ENCODE measurements at places on chromosomes 2 and 18. TPM values are rescaled to one million over a fixed set of nuclear protein-coding genes. Genes with fewer than 3 reads are reported as not detected.

DNA sequence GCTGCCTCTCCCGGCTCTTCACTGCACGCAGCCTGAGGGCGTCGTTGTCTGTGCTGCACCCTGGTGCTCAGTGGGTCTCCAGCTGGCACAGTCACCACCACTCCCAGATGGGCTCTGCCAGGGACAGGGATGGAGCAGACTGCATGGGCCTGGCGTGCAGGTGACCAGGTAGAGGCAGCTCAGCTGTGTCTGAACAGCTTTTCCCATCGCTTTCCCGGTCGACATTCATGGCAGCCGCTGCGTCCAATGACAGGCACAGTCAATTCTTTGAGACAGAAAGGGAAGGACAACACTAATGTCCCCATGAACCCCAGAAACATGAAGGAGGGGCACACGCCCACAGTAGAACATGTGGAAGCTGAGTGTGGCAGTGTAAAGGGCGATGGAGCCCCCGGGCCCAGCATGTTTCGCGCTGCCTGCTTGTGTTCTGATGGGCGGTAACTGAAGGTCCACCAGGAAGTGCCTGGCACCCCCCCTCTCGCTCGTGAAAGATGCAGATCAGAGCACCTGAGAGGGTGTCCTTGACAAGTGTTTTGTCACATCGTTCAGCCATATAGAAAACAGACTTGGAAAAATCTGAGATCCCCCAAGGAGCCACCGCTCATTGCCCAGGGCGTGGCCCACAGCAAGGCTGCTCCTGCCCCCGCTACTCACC, 122.4 kb downstream of the NFATC1 start:
- no peak for DNase-seq

DNA sequence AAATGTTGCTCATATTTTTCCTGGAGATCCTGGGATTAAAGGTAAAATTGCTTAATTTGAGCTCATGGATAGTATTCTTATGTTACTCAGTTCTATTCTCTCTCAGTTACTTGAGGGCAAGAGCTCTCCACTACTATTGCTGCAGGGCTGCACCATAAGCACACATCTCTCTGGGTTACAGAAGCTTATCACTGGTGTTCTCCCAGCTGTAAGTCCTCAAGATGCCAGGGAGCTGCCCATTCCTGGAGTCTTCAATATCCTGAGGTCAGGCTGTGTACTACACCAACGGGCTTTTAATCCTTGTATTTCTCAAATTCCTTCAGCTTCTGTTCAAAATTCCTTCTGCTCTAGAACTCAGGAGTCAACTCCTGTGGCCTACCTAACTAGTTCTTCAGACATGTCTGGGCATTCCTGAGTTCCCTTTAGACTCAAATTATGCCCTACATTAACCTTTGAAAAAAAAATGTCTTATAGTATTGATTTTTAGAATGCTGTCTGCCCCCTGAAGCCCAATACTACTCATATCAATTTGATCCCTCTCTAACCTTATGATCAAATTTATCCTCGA, 17.7 kb upstream of the COBLL1 start:
- no peak for DNase-seq

DNA sequence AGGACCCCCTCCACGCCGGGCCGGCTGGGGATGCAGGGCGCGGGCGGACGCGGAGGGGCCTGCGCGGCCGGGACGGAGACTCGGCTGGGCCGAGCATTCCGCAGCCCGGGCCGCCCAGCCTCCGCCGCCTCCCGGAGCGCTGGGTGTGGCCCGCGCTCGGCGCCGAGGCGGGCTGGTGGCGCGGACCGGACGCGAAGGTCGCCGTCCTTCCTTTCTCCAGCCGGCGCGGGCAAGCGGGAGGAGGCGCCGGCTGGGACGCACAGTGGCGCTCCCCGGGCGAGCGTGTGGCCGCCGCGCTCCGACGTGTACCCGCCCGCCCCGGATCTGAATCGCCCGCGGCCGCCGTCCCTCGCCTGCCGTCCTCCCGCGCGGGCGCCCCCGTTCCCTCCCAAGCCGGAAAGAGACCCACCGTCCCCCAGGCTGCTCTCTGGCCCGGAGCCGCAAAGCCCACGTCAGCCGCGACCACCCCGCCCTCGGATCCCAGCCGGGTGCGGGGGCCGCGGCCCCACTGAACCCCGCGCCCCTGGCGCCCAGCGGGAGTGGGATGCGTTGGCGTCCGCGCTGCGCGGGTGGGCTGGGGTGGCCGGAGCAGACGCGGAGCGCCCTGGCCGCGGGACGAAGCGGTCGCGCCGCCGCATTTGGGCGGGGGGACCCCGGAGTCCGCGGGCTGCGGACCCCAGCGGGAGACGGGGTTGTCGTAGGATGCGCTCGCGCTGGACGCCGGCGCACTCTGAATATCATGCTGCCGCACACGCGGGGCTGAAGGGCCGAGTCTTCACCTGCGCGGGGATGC, 634 bp downstream of the SPATS2L start:
- peak; percentile 43 for DNase-seq

DNA sequence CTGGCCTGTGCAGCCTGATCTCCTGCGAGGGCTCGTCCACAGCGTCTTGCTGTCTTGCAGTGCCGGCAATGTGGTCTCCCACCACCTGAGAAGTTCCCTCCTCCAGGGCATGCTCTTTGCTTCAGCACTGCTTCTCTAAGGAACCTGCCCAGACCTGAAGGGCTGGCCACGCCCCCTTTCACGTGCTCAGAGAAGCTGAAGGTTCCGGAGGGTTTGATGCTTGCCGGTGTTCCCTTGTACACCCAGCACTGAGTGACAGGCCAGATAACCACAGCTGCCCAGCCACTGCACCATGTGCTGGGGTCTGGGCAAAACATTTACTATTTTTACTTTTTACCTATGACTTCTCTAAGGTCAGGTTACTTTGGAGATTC, 1.7 kb upstream of the POLR2D start:
- no peak for DNase-seq

GRCh38 chr18:2907550-2908135, 60.8 kb downstream of the EMILIN2 start:
- DNase-seq, result no peak

The PSMA8 gene
- not detected for total RNA-seq

The LYPD6 gene
- 16.6 TPM for total RNA-seq
